ENCODE measurements at places on chromosomes 4 and X.

GRCh38 chr4:112472318-112472717, 43.7 kb downstream of the NEUROG2 start:
- DNase-seq: no peak

GRCh38 chr4:92961881-92962280, 658.1 kb downstream of the GRID2 start:
- no peak for DNase-seq

DNA sequence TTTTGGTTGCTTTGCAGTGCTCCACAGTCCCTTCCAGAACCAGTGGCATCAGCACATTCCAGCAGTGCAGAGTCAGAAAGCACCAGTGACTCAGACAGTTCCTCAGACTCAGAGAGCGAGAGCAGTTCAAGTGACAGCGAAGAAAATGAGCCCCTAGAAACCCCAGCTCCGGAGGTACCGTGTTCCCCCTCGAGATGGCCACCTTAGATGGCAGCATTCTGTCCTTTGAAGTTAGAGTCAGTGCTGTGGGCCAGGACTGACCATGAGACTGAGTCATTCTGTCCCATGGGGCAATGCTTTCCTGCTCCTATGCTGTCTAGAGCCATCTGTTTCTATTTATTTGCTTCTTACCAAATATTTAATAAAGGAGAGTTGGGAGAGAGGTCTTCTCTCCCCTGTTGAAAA, 112.3 kb downstream of the KLHL8 start:
- no peak for DNase-seq

DNA sequence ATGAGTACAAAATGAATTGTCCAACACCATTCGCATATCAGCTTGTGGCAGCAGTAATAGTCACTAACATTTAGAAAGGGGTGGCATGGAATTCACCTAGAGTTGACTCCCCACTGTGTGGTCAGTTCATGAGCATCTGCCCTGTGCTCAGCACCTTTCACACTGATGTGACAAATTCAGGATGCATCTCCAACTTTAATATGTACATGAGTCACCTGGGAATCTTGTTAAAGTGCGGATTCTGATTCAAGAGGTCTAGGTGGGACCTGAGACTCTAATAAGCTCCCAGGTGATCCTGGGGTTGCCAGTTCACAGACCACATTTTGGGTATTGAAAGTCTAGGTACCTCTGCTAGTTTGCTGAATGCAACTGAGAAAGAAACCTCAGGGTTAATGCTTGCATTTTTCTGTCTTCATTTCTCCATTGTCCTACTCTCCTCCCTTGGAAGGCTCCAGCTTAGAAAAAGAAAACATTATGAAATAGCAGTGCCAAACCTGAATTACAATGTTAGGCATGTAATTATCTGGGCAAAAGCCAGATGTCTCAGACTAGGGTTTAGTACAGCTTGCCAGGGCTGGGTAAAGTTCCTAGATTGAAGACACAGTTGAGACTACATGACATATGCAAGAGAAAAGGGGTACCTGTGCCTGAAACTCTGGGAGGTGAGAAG, 32.7 kb downstream of the TMSB4X start:
- no peak for DNase-seq

GRCh38 chrX:150690126-150690525, 3.1 kb upstream of the MTMR1 start:
- peak; percentile 38 for DNase-seq

DNA sequence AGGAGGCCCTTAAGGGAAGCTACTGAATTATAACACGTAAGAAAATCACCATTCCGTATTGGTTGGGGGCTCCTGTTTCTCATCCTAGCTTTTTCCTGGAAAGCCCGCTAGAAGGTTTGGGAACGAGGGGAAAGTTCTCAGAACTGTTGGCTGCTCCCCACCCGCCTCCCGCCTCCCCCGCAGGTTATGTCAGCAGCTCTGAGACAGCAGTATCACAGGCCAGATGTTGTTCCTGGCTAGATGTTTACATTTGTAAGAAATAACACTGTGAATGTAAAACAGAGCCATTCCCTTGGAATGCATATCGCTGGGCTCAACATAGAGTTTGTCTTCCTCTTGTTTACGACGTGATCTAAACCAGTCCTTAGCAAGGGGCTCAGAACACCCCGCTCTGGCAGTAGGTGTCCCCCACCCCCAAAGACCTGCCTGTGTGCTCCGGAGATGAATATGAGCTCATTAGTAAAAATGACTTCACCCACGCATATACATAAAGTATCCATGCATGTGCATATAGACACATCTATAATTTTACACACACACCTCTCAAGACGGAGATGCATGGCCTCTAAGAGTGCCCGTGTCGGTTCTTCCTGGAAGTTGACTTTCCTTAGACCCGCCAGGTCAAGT, 6.9 kb upstream of the MSANTD1 start:
- peak; percentile 51 for DNase-seq

DNA sequence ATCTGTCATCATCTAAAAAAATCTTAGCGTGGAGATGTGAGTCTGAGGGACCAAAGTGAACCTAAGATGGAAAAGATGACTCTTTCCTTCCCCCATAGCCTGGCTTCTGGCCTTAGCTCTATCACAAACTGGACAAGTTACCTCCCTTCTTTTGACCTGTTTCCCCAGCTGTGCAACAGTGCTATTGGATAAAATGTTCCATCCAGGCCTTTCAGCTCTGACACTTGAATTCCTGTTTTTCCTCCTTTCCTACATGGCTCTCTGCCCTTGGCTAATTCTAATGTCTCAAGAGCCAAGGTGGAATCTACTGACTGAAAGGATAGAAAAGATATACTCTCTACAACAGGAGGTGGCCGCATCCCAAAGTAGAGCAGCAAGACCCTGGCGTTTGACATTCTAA, 84.5 kb upstream of the ARHGEF9 start:
- DNase-seq: no peak

GRCh38 chrX:126338916-126339315, 172.8 kb upstream of the DCAF12L2 start:
- DNase-seq: no peak

DNA sequence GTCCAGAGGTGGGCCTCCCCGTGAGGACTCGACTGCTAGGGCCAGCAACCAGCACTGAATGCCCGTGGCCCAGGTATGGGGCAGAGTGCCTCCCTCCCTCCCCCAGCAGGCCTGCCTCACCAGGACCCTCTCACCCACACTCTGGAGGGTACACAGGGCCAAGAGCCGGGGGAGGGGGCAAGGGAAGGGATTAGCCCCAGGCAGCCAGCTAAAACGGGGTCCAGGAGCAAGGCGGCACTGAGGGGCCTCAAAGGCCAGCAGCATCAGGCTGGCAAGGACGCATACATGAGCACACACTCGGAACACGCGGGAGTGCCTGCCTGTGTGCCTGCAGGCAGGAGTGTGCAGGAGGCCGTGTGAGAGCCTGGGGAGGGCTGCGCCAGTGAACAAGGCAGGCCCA, 18.3 kb upstream of the DUSP9 start:
- DNase-seq: no peak

DNA sequence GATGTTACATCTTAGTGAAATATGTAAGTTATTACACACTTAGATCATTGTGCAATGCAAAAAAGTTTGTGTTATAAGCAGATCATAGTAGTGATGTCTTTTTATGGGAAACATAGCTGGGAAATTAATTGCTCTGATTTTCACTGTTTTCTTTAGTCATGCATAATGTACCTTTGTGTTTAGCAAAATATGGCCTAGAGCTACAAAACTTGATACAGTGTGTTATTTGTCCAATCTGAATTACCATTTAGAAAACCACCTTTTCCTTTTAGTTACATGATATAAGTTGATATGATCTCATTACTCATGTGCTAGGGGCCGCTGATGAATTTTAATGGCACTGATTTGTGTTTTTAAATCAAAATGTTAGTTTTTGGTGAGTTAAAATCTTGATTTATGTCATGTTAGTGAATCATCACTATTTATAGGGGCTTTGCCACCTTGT, 2.0 kb downstream of the BMPR1B start:
- DNase-seq: no peak

- DNase-seq: no peak
Measured at GRCh38 chr4:158906073-158906472, 137.2 kb downstream of the FNIP2 start.

- DNase-seq: no peak
Measured at GRCh38 chr4:3365871-3366842, 73.3 kb downstream of the RGS12 start.

GRCh38 chr4:76448211-76448610, 13.2 kb downstream of the SHROOM3 start:
- no peak for DNase-seq

GRCh38 chr4:111992351-111993168, 152.7 kb upstream of the FAM241A start:
- no peak for DNase-seq

GRCh38 chr4:15720851-15721250, 18.0 kb downstream of the BST1 start:
- no peak for DNase-seq

GRCh38 chr4:170674176-170674575, 584.4 kb upstream of the AADAT start:
- no peak for DNase-seq

DNA sequence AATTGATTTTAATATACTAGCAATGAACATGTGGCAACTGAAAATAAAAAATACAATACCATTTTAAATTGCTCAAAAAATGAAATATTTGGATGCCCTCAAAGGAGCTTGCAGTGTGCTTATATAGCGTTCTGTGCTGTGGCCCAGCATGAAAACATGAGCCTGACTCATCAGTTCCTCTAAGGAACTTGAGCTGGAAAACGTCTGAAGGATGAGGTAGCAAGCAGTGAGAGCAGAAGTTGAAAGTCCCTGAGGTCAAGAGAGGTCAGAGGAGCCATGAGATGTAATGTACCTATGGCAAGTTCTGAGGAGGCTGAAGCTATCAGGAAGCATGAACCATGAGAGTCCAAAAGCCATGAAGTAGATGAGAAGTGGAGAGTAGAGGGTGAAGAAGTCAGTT, 59.7 kb downstream of the HMGB3 start:
- no peak for DNase-seq

GRCh38 chrX:46209037-46209436, 336.2 kb downstream of the ZNF674 start:
- DNase-seq: no peak

GRCh38 chrX:37912304-37912703, 64.9 kb upstream of the DYNLT3 start:
- no peak for DNase-seq

GRCh38 chr4:2925496-2925895, 37.7 kb downstream of the NOP14 start:
- no peak for DNase-seq

GRCh38 chrX:30513284-30513683, 64.3 kb downstream of the TASL start:
- DNase-seq: no peak

- DNase-seq: no peak
Measured at GRCh38 chrX:136086521-136086920, 60.8 kb upstream of the FHL1 start.

DNA sequence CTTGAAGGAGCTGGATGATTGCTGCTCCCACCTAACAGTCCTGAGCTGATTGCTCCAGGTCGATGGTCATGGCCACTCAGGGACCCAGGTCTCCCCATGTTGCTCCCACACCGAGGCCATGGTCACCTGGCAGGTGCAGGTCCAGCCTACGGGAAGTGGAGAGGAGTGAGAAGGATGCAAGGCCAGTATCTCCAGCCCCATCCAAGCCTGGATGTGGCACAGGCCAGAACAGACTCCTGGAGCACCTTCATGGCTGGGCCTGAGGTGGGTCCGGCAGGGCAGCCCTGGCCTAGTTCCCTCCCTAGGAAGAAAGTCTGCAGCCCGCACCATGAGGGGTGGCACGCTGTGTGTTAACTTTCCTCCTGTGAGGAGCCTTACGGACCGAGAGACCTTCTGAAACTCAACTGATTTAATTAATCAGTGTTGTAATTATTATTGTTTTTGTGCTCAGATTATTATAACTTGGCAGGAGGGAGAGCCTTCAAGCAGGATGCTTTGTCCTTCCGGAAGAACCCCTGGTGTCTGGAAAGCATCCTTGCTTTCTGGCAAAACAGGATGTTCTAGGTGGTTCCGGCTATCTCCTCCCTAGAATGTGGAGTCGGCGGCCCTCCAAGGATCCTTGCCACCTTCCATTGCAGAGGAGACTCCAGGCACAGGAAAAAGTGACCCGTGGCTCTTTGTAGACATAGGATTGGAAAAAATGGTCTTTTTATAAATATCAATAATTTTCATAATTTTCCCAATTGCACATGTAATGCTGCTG, 92.3 kb upstream of the ADRA2C start:
- DNase-seq: no peak

GRCh38 chrX:40607381-40607780, 15.8 kb upstream of the MPC1L start:
- no peak for DNase-seq

DNA sequence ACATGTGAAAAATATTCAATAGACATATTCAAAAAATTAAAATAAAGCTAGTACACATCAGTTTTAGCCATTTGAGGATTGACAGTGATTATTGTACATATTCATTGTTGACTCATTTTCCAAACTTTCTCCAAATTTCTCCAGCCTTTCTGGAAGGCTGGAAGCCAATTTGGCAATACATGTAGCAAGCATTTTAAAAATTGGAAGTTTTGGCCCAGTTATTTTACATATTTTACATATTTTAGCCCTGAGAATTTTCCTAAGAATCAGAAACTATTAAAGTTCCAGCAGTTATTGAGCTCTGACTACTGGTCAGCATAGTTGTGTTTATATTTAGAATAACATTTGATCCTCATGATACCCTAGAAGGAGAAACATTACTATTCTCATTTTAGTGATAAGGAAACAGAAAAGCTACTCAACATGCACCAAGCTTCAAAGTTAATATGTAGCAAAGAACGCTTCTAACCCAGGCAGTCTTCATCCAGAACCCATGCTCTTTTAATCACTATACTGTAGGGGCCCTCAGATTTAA, 3.2 kb downstream of the CABS1 start:
- no peak for DNase-seq

- peak; percentile 48 for DNase-seq
Measured at GRCh38 chr4:11748164-11748872, 319.6 kb upstream of the HS3ST1 start.

DNA sequence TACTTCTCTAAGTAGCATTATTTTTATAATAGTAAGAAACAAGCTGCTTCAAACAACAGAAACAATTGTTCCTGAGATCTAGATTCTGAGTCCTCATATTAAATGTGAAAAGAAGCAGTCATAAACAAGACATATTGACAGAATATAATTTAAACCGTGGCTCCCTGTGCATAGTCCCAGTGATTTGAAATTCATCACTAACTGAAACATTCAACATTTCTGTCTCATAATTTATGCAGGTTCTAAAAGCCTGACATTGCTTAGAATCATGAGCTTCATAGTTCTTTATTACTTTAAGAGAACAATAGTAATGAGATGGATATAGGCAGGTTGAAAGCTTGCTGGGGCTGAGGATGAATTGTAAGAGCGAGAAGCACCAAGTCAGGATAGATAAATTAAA, 375.5 kb upstream of the MAGEB18 start:
- no peak for DNase-seq

DNA sequence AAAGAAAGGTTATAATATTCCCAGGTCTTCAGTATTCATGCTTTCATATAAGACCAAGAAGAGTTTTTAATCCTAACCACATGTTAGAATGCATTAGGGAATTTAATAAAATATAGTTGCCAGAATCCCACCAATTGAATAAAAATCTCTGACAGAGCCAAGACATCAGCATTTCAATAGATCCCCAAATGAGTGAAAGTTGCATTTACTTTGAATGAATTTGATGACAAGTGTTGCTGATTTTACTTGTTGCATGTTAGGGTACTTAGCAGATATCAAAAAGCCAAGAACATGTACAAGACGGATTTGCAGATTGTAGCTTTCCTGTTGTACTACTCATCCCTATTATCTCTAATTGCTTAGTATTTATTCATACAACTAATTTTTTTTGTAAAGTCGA, 39.9 kb upstream of the PRR27 start:
- no peak for DNase-seq

- DNase-seq: no peak
Measured at GRCh38 chr4:136768213-136768924, 763.9 kb downstream of the PCDH18 start.

All from brain pericyte (primary cell).